Testis (tissue), 5 donors: ENCODE measurements at places on chromosomes 4 and X. TPM values are rescaled to one million over a fixed set of nuclear protein-coding genes. Genes with fewer than 3 reads are reported as not detected.
A peak's percentile ranks its signal among the peaks of the same experiment; 100 is the strongest.

GRCh38 chr4:168900080-168900479 lies 110.0 kb downstream of the CBR4 start:
- DNase-seq = no peak

KIAA1210 gene
- 286 TPM for total RNA-seq

SPP1 gene
- total RNA-seq = 5.0 TPM

GRCh38 chr4:113837397-113837796 lies 75.9 kb upstream of the CAMK2D start:
- no peak for DNase-seq

MAGEA12 gene
- total RNA-seq = 11.4 TPM

DNA sequence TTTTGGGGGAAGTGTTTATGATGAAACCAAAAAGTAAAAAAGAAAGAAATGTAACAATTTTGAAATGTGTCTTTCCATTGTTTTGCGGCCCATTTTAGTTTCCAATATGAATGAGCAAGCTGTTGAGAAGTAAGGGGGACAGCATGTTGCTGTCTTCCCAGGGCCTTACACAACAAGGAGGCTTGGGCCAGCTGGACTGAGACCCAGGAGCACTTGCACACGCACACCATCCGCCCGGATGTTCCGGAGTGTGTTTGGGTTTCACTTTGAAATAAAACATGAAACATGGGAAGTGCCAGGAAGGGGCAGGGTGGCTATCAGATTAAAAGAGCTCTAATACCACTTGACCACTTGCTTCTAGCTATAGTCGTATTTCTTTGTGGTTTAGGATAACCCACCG lies 144.4 kb downstream of the NHS start:
- DNase-seq = peak; percentile 72

BRS3 gene
- 0.55 TPM for total RNA-seq

DNA sequence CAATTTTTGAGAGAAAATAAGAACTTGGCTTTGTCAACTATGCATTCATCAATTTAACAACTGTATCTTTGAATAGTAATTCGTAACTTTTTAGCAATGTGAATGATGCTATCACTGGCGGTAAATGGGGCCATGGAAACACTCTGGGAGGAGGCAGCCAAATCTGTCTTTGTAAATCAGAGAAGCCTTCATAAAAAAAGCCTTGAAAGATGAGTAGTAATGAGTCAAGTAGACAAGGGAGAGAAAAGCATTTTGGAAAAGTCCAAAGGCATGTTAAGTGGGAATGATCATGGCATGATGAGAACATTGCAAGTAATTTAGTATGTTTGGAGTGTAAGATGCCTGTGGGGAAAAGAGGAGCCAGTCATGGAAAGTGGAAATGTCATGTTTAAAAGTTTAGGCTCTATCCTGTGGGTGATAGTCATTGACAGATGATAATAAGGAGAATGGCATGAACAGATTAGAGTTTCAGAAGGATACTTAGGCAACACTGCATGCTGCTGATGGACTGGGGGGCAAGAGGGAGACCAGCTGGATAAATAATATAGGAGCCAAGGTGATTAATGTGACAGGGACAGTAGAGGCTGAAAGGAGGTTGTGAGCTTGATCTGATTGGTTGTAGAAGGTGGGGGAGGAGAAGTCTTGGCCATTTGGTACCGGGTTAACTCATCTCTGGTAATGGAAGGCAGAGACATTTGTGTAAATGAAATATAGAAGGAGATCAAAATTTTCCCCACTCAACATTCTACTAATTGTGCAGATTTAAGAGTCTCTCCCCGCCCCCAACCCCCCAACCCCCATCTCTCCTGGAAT lies 16.3 kb downstream of the SPRY1 start:
- DNase-seq = no peak

AR gene
- total RNA-seq = 34.3 TPM

CCSER1 gene
- total RNA-seq = 105 TPM

DNA sequence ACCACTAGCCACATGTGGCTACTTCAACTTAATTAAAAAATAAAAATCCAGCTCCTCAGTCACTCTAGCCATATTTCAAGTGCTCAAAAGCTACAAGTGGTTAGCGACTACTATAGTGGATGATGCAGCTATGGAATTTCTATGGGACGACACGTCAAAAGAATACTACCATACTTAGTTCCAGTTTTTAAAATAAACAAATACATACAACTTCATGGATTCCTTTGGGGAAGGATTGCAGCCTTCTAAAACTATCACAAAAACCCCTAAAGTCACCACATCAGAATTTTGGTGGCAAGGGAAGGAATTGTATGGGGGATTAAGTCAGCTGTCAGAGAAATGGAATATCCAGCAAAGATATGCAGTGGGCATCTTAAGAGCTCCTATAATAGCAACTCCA lies 6.5 kb downstream of the ZNF280C start:
- no peak for DNase-seq
